ENCODE measurements at places on chromosomes 7 and 10. TPM values are rescaled to one million over a fixed set of nuclear protein-coding genes. Genes with fewer than 3 reads are reported as not detected.

DNA sequence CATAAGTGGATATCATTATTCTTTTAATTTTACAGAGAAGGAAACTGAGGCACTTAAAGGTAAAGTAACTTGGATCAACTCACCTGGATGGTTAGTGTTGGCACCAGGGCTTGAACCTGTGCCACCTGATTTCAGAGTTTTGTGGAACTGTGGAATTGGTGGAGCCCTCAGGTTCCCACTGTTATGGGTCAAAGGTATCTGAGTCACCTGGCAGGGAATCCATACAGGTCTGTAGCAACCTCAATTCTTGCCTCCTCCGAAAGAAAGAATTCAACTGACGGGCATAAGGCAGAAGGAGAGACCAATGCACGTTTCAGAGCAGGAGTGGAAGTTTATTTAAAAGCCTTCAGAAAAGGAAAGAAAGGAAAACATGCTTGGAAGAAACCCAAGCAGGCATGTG lies 25.2 kb upstream of the ADAMTS14 start:
- DNase-seq, result no peak

RBAK gene
- 13.5 TPM for total RNA-seq

DNA sequence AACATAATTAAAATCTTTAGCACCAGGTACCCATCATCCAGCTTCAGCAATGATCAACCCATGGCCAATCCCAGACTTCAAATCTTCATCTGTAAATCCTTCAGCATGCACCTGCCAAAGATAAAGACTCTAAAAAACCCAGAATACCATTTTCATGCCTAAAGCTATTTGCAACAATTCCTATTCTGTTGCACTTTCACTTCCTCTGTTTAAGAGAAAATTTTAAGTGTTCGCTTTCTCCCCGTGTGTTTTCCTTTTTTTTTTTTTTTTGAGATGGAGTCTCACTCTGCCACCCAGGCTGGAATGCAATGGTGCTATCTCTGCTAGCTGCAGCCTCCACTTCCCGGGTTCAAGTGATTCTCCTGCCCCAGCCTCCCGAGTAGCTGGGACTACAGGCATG lies 31.8 kb upstream of the HTR5A start:
- DNase-seq, result no peak

POLL gene
- 6.5 TPM for total RNA-seq

DNA sequence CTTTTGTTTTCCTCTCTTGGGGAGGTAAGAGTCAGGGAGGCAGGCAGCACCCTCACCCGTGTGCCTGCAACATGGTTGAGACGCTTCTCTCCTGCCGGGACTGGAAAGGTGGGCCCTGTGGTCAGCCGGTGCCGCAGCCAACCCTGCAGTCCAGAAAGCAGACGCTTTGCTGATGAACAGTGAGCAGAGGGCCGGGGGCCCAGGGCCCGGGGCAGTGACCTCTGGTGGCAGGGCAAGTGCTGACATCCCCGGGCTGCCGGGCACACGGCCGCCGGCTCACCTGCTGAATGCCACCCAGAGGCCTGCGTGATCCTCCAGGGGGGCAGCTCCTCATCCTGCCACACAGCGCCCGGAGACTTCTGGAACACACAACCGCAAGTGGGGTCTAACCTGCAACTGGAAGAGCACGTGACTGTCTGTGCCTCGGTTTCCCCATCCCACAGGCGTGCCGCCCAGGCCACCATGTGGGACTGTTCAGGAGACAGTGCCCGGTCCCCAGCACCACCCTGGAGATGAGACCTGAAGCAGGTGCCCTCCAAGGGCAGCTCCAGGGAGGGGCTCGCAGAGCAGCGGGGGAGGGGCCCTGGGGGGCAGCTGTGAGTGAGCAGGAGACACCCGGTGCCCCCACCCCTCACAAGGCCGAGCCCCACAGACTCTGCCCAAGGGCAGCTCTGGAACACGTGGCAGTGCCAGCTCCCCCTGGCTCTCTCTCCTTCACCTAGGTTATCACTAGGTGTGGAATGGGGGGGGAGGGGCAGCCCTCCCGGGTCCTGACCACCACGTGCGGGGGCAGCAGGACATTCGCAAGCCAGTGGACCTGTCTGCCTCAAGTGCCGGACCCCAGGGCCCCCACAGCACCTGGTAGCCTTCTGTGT lies 2.2 kb upstream of the ADGRA1 start:
- DNase-seq, result no peak

Data from frontal cortex (tissue), 4 donors.